Activated effector memory CD4-positive, alpha-beta T cell treated with anti-CD3 and anti-CD28 coated beads, Interleukin-2, amount 50 U/mL, for 16 hours (primary cell): ENCODE measurements at places on chromosomes 2 and 18.
A peak's percentile ranks its signal among the peaks of the same experiment; 100 is the strongest.

DNA sequence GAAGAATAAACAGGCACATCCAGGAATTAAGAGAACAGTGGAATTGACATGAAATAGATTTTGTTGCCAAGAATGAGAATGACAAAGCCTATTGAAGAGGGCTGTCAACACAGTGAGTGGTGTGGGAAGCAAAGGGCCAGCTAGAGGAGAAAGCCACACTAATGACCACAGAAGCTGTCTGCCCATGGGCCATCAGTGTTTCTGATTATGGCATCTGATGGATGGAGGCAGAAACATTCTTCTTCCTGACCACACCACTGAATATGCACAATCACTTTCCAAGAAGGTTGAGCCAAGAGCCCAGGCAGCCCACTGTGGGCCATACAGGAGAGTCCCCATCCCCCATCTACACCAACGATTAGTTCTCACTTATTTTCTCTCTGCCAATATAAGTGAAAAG is 146.0 kb upstream of the SH3BP4 start:
- DNase-seq = no peak

- DNase-seq = no peak
Observed at GRCh38 chr2:148922776-148923475, 47.9 kb downstream of the KIF5C start.

DNA sequence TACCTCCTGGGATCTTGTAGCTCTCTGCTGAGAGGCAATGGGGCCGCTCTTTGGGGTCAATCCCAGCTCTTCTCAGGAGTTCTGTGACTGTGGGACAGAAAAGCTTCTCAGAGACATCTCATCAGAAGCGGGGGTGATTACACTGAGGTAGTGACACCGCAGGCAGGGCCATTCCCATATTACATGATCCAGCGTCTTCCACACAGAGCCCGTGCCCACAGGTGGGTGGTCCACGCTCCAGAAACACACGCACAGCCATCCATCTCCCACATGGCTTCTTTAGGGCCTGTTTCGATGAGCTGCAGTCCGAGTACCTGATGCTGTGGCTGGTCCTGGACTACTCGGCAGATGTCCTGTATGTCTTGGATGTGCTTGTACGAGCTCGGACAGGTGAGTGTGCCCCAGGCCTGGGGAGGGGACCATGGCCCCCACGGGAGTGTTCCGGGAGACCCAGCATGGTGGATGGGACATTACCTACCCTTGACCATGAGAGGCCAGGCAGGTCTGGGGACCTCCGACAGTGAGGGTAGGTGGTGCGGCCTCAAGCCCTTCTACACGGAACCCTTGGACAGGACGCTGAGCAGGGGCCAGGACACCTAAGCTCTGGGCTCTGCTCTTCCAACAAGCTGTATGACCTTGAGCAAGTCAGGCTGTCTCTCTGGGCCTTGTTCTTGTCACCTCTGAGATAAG is 45.5 kb downstream of the CNGA3 start:
- peak; percentile 41 for DNase-seq

- DNase-seq = no peak
Observed at GRCh38 chr2:2166881-2167280, 164.2 kb downstream of the MYT1L start.

GRCh38 chr2:161131804-161132203 is 28.4 kb upstream of the TANK start:
- no peak for DNase-seq

DNA sequence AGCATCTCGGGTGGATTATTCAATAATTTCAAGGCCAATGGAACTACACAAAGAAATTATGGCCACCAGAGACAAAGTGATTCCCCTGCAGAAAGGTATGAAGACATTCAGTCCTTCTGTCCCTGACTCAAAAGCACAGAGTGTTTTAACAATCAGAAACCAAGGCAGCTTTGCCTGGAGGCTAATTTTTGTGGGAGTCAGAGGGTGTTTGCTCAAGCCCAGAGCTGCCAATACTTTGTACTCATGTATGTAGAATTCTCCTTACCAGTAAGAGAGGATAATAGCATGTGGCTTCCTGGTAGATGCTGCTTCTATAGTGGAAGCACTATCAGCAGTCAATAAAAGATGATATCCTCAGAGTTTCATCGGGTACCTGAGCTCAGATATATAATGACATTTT is 178.4 kb downstream of the KCNE4 start:
- no peak for DNase-seq

DNA sequence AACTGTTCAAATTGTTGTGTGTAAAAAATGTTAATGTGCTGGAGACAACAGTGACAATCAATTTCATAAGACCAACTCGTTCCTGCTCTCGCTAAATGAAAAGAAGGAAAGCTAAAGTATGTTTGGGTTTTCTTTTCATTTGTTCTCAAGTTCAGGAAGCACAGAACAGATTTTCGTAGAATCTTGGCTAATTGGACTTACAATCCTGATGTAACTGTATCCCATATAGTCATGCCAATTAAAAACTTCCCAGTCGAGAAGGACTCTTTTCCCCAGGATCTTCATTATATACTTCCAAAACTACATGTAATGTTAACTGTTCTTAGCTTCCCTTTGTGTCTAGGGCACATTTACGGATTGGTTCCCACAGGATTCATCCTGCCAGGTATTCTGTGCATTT is 135.4 kb upstream of the ITGB6 start:
- no peak for DNase-seq

- DNase-seq = no peak
Observed at GRCh38 chr18:50453732-50454131, 78.9 kb downstream of the SKA1 start.

- peak; percentile 27 for DNase-seq
Observed at GRCh38 chr18:79569720-79570119, 109.9 kb upstream of the CTDP1 start.

- no peak for DNase-seq
Observed at GRCh38 chr18:38415811-38416210, 850.2 kb upstream of the CELF4 start.

DNA sequence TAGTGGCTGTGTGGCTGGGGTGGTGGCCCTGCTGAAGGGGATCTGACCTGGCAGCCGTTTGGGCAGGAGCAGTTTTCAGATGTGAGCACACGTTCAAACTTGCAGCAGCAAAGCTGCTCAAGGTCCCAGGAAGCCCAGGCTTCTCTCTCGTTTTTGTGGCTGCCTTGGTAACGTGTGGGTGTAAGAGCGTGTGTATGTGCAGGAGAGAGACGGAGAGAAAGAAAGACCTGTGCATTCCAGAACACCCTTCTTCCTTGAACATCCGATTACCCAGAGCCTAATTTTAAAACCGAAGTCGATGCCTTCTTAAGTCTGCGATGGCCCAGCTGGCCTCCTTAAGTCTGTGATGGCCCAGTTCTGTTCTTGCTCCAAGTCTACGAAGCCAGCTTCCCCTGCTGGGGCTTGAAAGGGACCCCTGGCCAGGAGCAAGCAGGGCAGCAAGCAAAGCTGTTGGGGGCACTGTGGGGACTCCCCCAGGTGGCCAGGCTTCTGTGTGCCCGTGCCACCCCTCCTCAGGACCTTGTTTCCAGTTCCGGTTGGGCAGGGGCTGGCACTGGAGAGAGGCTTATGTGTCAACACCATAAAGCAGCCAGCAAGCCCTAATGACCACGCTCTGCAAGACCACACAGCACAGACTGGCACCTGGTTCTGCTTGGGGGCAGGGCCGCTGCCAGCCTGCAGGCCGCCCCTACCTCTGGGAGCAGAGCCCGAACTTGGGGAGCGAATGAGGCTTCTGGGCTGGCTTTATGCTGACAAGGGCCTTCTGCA is 55.8 kb upstream of the ALPP start:
- DNase-seq = peak; percentile 61

DNA sequence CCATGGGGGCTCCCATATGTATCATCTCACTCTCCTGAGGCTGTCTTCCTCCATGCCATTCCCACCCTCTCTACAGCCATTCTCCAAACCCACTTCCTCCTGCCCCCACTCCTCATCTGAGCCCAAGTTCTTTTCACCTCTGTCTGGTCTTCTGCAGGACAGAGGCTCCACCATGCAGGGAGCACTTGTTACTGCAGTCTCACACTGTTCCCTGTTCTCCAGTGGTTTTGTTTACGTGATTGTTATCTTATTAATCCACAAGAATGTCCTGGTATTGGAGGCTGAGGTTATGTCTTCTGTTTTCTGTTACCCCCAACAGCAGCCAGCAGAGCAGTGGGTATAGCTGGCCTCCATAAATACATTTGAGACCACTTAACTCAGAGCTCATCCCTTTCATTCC is 51.4 kb downstream of the PAX8 start:
- no peak for DNase-seq

- DNase-seq = no peak
Observed at GRCh38 chr2:223945755-223946154, 620 bp upstream of the WDFY1 start.

- DNase-seq = no peak
Observed at GRCh38 chr2:203603456-203604389, 68.6 kb upstream of the RAPH1 start.

- no peak for DNase-seq
Observed at GRCh38 chr2:52390651-52391050, 1358.7 kb upstream of the NRXN1 start.
